ENCODE measurements at places on chromosomes 3 and 15.

DNA sequence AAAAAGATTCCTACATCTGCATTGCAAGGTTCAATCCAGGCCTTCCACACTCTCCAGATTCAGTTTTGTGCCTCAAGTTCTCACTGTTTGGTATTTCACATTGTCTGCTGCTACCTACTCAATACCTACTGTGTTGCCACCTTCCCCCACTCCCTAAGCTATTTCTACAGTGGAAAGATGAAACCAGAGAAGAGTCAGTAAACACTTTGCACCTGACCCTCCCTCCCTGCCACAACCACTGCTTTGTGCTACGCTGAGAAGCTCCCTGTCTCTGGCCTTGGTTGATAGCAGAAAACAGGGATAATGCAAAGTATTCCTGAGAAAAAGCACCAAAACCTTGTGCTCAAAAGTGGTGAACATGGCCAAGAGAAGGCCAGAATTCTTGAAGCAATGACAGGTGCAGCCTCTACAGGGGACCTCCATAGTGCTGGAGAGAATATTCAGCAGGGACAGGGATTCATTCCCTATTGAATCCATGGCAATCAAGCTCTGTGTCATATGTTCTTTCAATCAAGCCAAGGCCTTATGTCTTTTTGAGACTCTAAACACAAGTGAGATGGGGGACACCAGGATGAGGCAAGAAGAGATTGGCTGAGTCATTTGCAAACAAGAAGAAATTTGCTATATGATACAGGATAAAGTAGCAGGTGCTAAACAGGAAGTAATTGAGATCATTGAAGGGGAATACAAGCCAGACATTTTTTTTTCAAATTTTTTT lies 83.5 kb upstream of the LIPC start:
- DNase-seq, result no peak

- no peak for DNase-seq
Observed at GRCh38 chr15:83904107-83905040, 250.5 kb downstream of the ADAMTSL3 start.

DNA sequence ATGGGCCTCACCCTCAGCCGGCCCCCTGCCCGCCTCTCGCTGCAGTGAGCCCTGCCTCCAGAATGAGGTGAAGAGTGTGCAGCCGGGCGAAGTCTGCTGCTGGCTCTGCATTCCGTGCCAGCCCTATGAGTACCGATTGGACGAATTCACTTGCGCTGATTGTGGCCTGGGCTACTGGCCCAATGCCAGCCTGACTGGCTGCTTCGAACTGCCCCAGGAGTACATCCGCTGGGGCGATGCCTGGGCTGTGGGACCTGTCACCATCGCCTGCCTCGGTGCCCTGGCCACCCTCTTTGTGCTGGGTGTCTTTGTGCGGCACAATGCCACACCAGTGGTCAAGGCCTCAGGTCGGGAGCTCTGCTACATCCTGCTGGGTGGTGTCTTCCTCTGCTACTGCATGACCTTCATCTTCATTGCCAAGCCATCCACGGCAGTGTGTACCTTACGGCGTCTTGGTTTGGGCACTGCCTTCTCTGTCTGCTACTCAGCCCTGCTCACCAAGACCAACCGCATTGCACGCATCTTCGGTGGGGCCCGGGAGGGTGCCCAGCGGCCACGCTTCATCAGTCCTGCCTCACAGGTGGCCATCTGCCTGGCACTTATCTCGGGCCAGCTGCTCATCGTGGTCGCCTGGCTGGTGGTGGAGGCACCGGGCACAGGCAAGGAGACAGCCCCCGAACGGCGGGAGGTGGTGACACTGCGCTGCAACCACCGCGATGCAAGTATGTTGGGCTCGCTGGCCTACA lies 8.5 kb downstream of the GRM2 start:
- peak; percentile 20 for DNase-seq

GRCh38 chr3:128606094-128606493 lies 44.5 kb downstream of the RPN1 start:
- no peak for DNase-seq

GRCh38 chr3:58237238-58237940 lies at the start of gene ABHD6:
Gene ABHD6, plus strand, starts transcription at chr3:58237792. Its CDS starts 18,795 bp downstream, at chr3:58256587.
- DNase-seq, result peak; percentile 73

GRCh38 chr15:29727871-29728270 lies 94.4 kb downstream of the TJP1 start:
- DNase-seq, result no peak

DNA sequence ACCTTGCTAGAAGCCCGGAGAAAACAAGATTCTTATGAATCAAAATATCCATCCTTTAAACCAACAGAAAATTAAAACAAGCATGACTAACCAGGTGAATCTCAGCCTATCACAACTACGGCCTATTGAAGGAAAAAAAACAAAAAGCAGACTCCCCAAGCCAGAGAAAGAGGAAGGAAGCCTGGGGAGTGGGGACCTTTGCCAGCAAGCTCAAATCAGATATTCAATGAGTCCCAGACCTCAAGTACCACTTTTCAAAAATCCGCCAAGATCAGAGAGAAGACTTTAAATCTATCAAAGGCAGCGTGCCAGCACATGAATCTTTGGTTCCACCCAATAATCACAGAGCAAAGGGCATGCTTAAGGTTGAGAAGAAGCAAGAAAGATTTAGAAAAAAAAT lies 253.8 kb downstream of the NTRK3 start:
- peak; percentile 70 for DNase-seq

- DNase-seq, result no peak
Observed at GRCh38 chr15:45497261-45497660, 25.3 kb downstream of the SLC30A4 start.

DNA sequence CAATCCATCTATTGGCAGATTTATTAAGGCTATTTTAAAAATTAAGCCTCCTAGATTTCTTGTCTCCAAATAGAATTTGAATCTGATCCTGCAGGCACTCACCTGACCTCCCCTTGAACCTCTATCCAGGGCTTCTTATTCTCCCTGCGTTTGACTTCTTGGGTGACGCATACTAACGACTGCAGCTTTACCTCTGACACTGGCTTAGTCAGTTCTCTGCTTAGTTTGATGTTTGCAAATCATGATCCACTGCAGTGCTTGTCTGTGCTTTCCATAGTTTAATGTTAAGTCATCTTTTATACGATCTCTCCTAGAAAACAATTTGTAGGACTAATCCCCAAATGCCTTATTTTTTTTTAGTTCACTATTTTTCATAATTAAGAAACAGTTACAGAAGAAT lies 233.1 kb downstream of the ROBO1 start:
- DNase-seq, result no peak

- DNase-seq, result peak; percentile 61
Observed at GRCh38 chr15:51726302-51727073, 11.0 kb downstream of the LYSMD2 start.

GRCh38 chr3:16498130-16498890 lies 15.2 kb downstream of the RFTN1 start:
- no peak for DNase-seq

GRCh38 chr3:179149951-179150350 lies 1.8 kb downstream of the PIK3CA start:
- no peak for DNase-seq

GRCh38 chr3:97658668-97659285 lies 105.8 kb upstream of the ARL6 start:
- no peak for DNase-seq

DNA sequence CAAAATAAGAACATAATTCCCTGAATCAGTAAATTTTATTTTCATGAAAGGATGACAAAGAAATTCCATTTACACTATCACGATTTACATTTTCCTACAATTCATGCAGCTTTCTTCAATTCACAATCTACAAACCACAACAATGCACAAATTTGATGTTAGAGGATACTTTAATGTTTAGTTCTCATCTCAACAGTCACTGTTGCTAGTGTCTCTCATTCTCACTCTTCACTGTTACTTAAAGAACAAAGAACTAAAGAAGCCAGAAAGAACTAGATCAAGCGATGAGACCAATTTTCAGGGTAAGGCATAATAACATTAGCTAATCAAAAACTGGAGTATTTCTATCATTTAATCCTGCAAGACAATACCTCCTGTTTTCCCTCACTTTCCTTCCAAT lies 73.5 kb downstream of the TBL1XR1 start:
- no peak for DNase-seq

GRCh38 chr3:156763931-156764720 lies 62.0 kb upstream of the LEKR1 start:
- peak; percentile 32 for DNase-seq

GRCh38 chr3:150921209-150921608 lies 16.0 kb upstream of the MINDY4B start:
- no peak for DNase-seq

DNA sequence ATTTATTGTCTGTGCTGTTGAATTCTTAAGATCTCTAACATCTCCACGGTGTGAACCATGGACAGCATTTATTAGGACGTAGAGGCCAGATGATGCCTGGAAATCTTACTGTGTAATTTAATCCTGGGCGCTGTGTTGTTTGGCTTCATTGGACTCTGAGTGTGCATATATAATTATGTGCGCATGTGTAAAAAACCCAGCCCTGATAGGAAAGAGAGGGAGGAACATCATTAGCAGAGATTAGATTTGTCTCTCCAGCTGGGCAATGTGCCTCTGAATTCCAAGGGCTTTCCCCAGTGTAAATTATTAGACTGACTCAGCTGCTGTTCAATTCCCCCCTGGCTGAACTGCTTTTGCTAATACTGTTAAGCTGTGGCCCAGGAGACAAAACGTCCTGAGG lies 39.6 kb downstream of the MAP3K13 start:
- no peak for DNase-seq

DNA sequence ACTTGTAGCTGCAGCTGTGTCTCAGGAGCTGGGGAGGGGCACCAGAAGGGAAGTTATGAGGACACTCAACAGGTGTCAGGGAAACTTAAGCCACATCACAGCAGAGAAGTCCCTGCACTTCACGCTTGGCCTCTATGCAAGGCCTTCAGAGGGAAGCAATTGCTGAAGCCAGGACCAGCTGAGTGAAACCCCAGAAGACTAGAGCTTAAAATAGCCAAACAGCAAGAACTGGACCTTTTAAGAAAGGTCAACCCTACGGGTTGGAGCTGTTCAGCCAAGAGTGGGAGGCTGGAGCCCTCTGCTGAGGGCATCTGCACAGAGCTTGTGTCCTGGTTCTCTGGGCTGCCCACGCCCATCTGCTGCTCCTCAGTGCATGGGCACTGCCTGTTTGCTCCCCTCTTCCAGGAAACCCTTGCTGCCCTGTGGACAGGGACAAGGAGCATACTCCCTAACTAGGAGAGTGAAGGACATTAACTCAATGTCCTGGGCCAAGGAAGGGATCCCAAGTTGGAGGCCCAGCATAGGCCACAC lies 3.9 kb upstream of the GRAMD2A start:
- DNase-seq, result no peak

GRCh38 chr3:197317250-197317963 lies 19.0 kb upstream of the DLG1 start:
- DNase-seq, result peak; percentile 34

DNA sequence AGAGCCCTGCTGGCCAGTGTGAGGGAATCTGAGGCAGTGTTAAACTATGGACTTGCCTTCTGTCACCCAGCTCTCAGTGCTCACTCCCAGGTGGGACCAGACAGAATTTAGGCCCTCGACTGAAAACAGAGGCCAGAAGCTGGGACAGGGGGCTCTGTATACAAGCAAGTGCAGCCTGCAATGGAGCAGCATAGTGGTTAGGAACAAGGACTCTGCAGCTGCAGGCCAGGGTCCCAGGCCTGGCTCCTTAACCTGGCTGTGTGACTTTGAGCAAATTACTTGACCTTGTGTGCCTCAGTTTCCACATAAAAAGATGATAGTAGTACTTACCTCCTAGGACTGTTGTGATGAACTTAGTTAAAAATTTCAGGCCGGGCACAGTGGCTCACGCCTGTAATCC lies 39.8 kb downstream of the CMTM7 start:
- DNase-seq, result no peak

- DNase-seq, result no peak
Observed at GRCh38 chr15:72153269-72154000, 35.2 kb downstream of the SENP8 start.

DNA sequence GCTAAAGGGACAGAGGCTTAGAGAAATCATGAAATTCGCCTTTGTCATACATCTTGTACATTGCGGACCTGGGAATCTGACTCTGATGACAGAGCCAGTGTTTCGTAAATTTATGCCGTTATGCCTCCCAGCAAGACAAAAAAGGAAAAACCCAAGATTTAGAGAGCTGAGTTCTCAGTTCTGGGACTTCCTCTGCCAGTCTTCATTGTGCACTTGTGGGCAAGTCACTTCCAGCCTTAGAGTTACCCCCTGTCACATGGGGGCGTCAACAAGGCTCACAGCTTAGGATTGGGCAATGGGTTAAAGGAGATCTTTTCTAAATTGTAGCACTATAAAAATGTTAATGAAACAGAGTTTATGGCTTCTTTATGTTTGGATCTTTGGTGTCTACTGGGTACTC lies 41.9 kb upstream of the MITF start:
- DNase-seq, result no peak

GRCh38 chr3:138135833-138136194 lies 3.6 kb upstream of the A4GNT start:
- no peak for DNase-seq

DNA sequence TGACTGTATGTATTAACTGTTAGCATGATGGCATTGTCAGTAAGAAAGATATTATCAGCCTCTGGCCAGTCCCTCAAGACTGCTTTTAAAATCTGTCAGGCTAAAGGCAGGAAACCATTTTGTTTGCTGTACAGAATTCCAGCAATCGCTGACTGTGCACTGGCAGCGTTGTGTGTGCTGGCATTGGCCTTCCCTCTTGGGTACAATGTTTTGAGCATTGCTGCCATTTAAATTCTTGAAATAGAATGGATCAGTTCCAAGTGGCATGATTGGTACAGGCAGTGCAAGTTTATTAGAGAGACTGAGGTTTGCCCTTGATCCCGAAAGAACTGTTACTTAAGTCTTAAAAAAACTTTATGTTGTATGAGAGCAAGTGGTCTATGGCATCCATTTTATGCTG lies 788.7 kb downstream of the OTOL1 start:
- no peak for DNase-seq

- no peak for DNase-seq
Observed at GRCh38 chr15:58286523-58286922, 145.3 kb upstream of the LIPC start.

DNA sequence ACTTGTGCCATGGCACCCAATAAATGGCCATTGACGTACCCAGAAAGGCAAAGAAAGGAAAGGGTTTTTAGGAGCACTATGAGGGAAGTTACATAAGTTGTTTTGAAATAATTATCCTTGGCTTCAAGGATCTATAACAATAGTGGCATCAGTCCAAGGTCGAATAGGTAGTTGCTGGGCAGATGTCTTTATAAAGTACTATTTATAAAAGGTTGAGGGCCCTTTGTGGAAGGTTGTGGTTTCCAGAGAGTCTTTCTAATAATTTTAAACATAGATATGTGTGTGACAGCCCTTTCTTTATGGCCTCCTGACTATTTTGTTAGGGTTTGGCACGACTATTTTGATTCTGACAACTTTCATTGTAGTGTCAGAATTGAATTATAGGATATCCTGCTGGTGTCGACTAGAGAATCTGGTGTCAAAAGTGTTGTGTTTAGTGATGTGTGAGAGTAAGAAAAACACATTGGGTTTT lies 260.5 kb downstream of the PYDC2 start:
- DNase-seq, result no peak

- no peak for DNase-seq
Observed at GRCh38 chr15:82103468-82103867, 57.6 kb upstream of the MEX3B start.

GRCh38 chr3:81684751-81685395 lies 76.6 kb downstream of the GBE1 start:
- no peak for DNase-seq
